GM23248 (cell line): ENCODE measurements at places on chromosomes 2 and 18. TPM values are rescaled to one million over a fixed set of nuclear protein-coding genes. Genes with fewer than 3 reads are reported as not detected.

DNA sequence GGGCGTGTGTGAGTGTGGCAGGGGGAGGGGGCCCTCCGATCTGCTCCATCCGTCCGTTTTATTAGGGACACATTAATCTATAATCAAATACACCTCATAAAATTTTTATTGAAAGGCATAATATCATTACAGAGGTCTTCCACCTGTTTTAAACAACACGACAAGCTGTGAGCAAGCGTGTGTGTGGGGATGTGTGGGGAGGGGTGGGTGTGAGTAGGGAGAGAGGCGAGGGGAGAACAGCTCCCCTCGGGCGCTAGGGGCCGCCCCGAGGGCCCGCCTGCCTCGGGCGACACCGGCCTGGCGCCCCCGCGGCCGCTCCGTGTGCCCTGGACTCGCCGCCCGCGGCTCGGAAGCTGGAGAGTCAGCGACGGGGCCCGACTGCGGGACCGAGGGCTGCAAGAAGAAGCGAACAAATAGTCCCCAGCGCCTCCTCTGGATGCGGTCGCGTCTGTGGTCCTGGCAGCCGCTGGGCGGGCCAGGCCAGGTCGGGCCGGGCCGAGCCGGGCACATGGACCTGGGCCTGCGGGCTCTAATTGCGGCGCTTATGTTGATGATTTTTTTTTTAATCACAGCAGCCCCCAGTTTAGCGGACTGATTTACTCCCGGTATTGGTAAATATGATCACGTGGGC, 352 bp upstream of the HOXD9 start:
- no peak for DNase-seq

The DSC1 gene
- not detected in 2 replicates for total RNA-seq

DNA sequence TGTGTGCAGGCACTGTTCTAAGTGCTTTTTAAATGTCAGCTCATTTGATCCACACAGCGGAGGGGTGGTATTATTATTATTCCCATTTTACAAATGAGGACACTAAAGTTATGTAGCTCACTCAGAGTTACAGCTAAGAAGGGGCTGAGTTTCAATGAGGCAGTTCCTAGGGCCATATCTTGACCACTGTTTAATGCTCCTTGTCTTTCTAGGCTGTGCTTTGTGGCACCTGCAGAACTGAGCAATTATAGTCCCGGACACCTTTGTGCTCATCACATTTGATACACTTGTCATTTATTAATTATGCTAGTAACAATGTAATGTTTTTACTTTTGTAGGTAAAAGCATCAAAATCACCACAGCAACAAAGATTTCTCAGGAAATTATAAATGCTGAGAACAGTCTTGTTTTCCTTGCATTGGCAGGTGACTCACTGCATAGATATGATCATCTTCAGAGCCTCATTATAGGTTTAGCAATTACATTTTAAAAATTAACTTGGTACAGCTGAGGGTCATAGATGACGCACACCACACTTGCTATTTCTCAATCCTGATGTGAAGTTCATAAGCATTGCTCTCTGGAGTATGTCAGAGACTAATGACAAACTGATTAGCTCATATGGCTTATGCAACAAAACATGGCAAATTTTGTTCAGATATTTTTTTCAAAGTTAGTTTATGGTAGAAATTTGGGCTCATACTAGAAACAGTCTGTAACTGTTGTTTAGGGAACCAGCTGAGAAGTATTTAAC, 366.8 kb downstream of the TGIF1 start:
- DNase-seq: peak; percentile 95

DNA sequence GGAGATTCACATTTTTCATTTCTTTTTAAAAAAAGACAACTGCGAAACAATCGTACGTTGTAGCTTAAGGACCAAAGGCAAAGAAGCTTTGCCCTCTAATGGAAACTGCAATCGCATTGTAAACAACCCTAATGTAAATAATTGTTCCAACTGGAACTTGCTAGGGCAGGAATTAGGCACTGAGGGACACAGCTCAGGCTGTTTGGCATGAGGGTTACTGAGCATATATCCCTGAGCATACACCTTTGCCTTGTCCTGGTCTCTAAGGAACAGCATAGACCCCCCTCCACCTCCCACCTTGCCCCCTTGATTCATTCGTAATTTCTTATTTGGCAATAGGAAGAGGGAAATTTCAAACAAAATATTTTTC, 396.4 kb downstream of the LNPK start:
- no peak for DNase-seq

The TDRD15 gene
- not detected in 2 replicates for total RNA-seq

- peak; percentile 73 for DNase-seq
Measured at GRCh38 chr18:35334821-35335220, 9.4 kb downstream of the ZNF24 start.

The GALNT5 gene
- total RNA-seq: 114 and 117 TPM in 2 replicates

GRCh38 chr18:31506024-31506742, 8.2 kb downstream of the DSG2 start:
- DNase-seq: peak; percentile 14

GRCh38 chr18:12839526-12840196, 44.4 kb downstream of the PTPN2 start:
- DNase-seq: peak; percentile 42
